ENCODE measurements at places on chromosomes 1 and 21. TPM values are rescaled to one million over a fixed set of nuclear protein-coding genes. Genes with fewer than 3 reads are reported as not detected.

- peak; percentile 78 for DNase-seq
These were observed 4.9 kb upstream of the ALDH4A1 start for GRCh38 chr1:18907021-18907916.

HEYL gene
- 84.9 TPM for total RNA-seq

ZBED6 gene
- total RNA-seq, result 20.6 TPM

DNA sequence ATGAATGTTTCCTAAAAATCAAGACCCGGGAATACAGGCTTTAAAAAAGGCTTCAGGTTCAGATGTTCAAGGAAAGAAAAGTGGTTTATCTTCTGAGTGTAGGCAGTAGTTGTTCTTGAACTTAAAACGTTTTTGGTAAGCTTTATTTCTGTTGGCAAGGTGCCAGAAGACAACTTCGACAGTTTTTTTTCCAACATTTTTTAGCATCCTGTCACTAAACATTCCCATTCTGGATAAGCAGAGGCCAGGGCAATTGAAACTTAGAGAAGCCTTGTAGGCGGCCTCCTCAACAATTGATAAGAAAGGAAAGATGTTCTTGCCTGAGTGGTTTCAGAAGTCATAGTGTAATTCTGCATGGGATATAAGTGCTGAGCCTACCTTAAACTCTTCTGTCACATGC, 66.7 kb downstream of the PATJ start:
- DNase-seq, result no peak

GRCh38 chr1:24289937-24290595, 29.1 kb upstream of the GRHL3 start:
- DNase-seq, result peak; percentile 95

Measured in myocyte (in vitro differentiated cells).